Posterior vena cava (tissue), 2 donors: ENCODE measurements at places on chromosomes 7 and 10. TPM values are rescaled to one million over a fixed set of nuclear protein-coding genes. Genes with fewer than 3 reads are reported as not detected.
A peak's percentile ranks its signal among the peaks of the same experiment; 100 is the strongest.

The RTKN2 gene
- total RNA-seq = 0.14 TPM

GRCh38 chr10:33749067-33749735 is 414.7 kb upstream of the NRP1 start:
- DNase-seq = no peak

DNA sequence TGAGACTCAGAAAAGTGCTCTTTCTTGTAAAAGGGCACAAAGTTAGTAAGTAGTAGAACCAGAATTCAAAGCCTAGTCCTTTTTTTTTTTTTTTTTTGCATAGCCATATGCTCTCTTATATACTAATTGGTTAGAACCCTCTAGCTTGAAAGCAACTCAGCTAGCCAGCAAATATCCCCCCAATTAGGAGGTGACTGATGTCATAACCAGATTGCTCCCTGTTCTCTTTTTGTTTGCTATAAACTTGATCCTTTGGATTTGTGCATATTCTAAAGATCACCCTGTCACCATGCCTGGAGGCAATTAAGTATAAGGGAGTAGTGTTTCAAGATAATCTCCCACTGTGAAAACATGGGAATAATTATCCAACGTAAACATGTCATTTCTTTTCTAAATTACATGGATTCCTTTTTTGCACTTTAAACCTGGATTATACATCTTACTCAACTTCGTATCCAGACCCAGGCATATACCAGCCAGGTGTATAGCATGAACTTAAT is 963.4 kb downstream of the CNTNAP2 start:
- DNase-seq = no peak

DNA sequence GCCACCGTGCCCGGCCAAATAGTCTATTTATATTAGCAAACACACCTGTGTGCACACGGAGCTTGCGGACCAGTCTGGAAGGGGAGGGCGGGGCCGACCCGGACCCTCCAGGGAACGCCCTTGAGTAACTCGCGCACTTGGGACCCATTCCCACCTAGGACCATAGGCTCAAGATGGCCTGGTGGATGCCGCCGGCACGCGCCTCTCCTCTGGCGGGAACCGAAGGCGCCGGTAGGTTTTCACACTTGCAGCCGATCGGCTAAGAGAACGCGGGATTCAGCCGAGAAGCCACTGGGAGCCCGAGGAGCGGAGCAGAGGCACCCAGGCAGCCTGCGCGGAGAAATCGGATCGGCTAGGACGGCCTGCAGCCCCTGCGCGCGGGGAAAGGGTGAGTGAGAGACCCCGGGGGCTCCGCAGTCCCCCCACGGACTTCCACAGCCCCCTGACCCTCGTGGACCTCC is 18.9 kb downstream of the IFT22 start:
- no peak for DNase-seq

DNA sequence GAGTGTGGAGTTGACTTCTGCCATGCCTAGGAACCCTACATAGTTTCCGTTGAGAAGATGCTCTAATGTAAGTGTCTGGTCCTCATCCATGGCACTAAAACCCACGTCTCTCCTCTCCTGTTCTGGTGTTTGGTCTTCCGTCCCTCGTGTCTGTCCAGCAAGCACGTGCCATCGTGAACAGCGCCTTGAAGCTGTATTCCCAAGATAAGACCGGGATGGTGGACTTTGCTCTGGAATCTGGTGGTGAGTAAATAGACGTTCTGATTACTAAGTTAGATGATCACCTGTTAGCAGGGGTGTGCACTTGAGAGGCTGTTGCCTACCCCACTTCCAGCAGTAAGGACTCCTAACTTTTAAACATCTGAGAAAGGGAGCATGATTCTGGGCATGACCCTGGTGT is 15.1 kb upstream of the GET4 start:
- DNase-seq = no peak

GRCh38 chr7:154914308-154914995 is 88.5 kb downstream of the PAXIP1 start:
- DNase-seq = peak; percentile 81

DNA sequence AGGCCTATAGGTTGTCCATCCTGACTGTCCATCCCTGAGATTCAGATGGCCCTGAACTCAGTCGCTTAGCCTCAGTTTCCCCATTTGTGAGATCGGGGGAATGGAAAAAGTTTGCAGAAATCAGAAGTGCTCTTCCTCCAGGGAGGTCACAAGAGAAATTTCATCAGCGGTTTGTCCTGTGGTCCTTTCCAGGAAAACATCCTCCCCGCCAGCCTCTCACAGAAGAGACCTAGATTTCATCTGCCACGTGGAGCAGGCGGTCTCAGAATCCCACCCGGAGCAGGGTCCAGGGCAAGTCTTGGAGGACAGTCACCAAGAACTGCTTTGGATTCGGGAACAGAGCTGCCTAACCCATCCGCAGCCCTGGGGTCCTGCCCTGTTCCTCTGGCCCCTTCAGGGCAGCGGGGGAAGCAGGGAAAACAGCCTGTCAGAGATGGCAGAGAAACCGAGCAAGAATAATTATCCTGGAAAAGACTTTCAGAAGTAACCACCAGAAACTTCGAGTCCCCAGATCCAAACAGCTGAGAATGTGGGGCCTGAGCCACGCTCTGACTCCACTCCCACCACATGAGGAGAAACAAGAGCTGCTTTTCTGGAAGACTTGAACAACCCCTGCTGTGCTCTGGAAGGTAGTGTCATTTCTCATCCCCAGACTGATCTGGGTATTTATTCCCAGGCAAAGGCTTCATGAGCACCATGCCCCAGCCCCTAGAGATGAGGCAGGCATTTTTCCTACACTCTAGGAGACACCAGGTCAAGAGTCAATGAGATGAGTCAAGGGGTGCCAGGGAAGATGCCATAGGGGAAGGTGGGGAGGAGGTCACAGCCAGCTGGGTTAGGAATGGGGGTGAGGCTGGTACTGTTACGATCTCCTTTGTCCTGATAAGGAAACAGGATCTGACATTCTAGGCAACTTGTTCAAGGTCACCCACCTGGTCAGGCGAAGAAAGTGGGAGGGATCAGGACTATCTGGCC is 1.1 kb upstream of the TNS3 start:
- DNase-seq = no peak

DNA sequence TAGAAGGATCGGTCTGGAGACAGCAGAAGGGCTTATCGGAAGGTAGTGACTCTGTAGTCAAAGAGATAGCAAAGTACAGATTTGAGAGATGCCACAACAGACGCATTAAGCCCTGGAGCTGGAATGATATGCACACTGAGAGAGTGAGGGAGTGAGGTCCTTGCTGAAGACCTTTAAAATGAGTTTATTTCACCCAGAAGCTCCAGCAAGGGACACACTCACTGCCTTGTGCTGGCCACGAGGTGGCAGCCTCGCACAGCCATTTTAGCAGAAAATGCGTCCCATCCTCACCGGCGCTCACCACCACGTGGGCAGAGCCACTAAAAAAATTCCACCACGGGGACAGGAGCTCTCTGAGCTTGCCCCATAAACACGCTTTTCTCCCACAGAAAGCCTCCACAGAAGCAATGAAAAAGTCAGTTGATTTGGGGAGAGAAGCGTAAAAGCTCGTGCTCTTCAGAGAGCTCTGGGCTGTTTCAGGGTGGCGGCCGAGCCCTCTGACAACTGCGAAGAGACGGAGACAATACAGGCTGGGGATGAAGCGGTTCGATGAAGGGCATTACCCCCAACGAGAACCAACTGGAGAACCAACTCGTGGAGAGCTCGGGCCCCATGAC is 163.0 kb upstream of the KLF14 start:
- DNase-seq = peak; percentile 92
